ENCODE measurements at places on chromosomes 1 and 21.

GRCh38 chr1:93349231-93350135 lies 3.8 kb downstream of the DR1 start:
- DNase-seq = no peak

DNA sequence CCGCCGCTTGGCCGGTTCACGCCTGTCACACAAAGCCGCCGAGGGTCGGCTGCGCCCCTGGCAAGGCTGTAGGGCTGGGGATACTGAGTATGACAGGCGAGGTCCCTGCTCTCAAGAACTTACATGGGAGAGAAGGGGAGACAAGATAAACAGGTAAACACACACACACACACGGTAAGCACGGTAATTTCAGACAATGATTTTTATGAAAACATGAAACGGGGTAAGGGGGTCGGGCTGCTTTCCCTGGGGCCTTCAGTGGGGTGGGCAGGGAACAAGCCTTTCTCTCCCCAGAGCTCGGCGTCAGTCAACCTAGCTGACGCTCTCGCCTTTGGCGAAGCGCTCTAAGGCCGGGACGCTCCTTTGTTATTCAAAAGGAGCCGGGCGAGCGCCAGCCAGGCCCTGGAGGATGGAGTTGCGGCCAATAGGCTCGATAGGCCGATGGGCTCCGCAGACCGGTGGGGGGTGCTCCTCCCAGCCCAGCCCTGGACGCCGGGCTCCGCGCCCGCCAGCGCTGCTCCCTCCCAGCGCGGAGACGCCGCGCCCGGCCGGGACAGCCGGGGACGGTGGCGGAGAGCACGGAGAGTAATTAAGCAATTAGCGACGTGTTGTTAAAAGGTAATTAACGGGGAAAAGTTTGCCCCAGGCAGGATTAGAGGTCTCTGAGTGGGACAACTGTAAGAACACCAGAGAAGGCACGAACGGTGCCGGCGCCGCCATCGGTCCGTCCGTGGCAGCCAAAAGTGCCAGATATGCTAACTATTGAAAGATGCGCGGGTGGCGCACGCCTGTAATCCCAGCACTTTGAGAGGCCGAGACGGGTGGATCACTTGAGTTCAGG lies 950 bp upstream of the INKA2 start:
- no peak for DNase-seq

GRCh38 chr21:38506661-38507281 lies 8.5 kb upstream of the ERG start:
- DNase-seq = no peak

GRCh38 chr1:84939151-84939550 lies 46.1 kb upstream of the LPAR3 start:
- no peak for DNase-seq

DNA sequence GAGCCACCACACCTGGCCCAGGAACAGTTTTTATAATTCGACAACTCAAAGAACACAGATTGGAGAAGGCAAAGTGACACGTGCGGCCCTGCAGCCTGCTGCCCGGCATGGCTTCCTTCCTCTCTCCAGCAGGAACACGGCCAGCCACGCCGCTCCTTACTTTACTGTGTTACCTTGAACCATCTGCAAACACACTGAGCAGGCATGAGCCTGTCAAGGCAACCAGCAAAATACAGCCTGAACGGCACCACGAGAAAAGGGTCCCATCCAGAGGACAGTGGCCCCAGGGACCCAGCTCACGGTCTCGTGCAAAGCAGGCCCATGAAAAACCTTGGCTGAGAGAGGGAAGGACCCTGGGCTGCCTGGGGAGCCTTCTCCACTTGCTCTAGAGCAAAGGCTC lies 38.8 kb downstream of the NPHP4 start:
- DNase-seq = no peak
